H1 (cell line): ENCODE measurements at places on chromosomes 1 and 21. TPM values are rescaled to one million over a fixed set of nuclear protein-coding genes. Genes with fewer than 3 reads are reported as not detected.

TMOD4 gene
- total RNA-seq: not detected in 2 replicates

DNA sequence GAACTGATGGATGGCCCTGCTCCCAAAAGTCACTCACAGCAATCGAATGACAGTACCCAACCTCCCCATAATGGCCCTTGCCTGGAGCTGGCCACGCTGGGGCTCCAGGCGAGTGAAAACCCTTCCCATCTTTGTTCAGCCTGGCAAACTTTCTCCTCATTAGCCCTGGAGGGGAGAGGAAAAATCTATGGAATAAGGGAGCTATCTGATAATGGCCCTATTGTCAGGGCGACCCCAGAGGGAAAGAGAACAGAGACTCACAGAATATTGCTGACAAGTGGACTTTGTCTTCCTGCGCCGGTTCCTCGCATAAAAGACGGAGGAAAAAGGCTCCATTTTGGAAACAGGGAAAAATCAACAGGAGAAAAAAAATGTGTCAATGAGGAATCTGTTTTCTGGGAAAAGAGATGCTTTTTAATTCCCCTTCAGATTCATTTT is 13.0 kb upstream of the ARHGEF16 start:
- no peak for DNase-seq

BRDT gene
- total RNA-seq: not detected in 2 replicates

SEMA4A gene
- 5.9 and 7.3 TPM in 2 replicates for total RNA-seq

NDUFV3 gene
- 44.4 and 47.1 TPM in 2 replicates for total RNA-seq

- DNase-seq: peak; percentile 85
Measured at GRCh38 chr1:99264201-99265021, at the start of gene PLPPR4. Gene PLPPR4 (plus strand): TSS chr1:99264492. CDS start chr1:99264594, 102 bp downstream.

ADPRS gene
- total RNA-seq: 22.9 and 23.9 TPM in 2 replicates

- peak; percentile 89 for DNase-seq
Measured at GRCh38 chr1:247118946-247119446, 14.8 kb upstream of the ZNF669 start.

GRCh38 chr1:70486676-70487458 is 75.8 kb downstream of the CTH start:
- DNase-seq: no peak
